CD4-positive, alpha-beta memory T cell (primary cell): ENCODE measurements at places on chromosomes 16 and 17.
A peak's percentile ranks its signal among the peaks of the same experiment; 100 is the strongest.

GRCh38 chr17:32516450-32516849 is 29.7 kb downstream of the CDK5R1 start:
- H3K4me3 ChIP-seq, result no peak overlapping the region
- no peak overlapping the region for H3K27ac ChIP-seq
- H3K27me3 ChIP-seq, result no peaks in the 10 kb centered on the region
- peaks cover 57% of the 10 kb centered on the region for H3K4me1 ChIP-seq
- H3K36me3 ChIP-seq, result no peaks in the 10 kb centered on the region
- no peak for DNase-seq

- no peaks in the 10 kb centered on the region for H3K27me3 ChIP-seq
- no peak overlapping the region for H3K27ac ChIP-seq
- no peaks in the 10 kb centered on the region for H3K4me1 ChIP-seq
Observed at GRCh38 chr16:30669026-30669902, 11.0 kb downstream of the FBRS start.

DNA sequence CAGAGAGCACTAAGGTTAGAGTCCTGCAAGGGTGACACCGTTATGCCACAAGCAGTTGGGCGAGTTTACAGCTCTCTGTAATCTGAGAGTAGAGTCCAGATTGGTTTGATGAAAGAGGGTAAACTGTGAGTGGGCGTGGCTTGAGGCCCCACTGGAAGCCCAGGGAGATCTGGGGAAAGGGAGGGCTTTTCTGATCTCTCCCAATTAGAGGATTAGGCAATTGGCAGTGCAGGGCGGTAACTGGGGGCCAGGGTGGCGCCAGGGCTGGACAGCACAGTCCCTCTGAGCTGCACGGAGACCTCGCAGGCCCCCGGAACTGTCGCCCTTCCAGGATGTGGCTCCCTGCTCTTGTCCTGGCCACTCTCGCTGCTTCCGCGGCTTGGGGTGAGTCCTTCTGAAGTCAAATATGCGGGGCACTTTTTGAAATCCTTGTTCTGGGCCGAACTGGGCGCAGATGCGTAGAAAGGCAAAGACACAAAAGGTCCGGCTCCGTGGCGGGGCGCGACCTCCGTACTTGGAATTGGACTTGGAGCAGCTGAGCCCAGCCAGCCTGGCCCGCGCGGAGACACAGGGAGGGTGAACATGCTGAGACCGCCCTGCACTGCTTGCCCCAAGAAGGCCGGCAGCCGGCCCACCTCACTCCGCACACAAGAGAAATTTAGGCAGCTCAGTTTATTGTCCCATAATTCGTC is 72.4 kb downstream of the CES1 start:
- H3K27ac ChIP-seq, result no peak overlapping the region
- no peak for DNase-seq
- no peaks in the 10 kb centered on the region for H3K4me1 ChIP-seq
- no peak overlapping the region for H3K4me3 ChIP-seq

DNA sequence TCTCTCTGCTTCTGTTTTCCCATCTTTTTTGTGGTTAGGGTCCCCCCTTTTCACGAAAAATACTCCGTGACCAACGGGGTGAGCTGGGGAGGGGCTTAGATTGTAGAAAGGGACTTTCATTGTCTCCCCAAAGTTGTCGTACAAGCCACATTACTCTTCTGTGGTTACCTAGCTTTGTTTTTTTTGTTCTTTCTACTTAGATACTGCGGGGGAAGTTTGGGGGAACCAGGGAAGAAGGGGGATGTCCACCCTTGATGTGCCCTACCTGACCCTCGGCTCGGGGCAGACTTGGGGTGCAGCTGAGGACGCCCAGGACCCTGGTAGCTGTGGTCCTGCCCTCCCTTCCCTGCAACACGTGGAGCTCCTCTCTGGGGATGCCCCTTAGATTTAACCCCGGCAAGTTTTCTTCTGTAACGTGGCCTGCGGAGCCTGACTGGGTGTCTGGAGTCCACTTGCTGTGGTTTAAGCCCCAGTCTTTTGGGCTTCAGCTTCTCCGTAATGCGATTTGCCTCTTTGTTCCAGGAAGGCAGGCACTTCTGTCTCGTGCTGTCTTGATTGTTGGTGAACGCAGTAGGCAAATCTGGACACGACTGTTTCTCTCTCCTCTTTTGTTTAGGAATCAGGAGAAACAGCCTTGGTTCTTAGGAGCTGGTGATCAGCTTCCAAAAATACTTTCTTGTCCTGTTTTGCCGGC is 892 bp downstream of the ABCC1 start:
- H3K4me3 ChIP-seq, result peak overlapping the region; percentile 92
- H3K4me1 ChIP-seq, result peaks cover 53% of the 10 kb centered on the region
- H3K27ac ChIP-seq, result peak overlapping the region; percentile 76
- DNase-seq, result peak; percentile 67

GRCh38 chr17:27494192-27495091 is 38.2 kb downstream of the KSR1 start:
- H3K36me3 ChIP-seq, result no peaks in the 10 kb centered on the region
- no peaks in the 10 kb centered on the region for H3K27me3 ChIP-seq
- no peak overlapping the region for H3K27ac ChIP-seq
- DNase-seq, result no peak

DNA sequence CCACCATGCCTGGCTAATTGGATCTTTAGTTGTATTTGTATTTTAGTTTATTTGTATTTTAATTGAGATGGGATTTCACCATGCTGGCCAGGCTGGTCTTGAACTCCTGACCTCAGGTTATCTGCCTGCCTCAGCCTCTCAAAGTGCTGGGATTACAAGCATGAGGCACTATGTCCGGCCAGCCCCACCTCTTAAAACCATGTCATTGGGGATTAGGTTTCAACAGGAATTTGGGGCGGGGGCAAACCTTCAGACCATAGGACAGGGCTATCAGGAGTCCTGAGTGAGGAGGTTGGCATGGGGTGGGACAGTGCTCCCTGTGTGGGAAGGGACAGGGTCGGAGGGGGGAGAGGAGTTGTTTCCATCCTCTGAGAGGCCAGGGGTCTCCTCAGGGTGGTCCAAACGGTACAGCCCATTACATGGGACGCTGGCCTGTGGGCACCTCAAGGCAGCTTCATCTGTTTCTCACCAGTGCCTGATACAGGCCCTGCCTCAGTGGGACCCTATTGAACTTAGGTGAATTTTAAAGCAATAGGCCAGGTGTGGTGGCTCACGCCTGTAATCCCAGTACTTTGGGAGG is 21.6 kb downstream of the GAA start:
- H3K27me3 ChIP-seq, result no peaks in the 10 kb centered on the region
- H3K27ac ChIP-seq, result no peak overlapping the region
- DNase-seq, result no peak
- H3K4me3 ChIP-seq, result no peak overlapping the region
- no peaks in the 10 kb centered on the region for H3K36me3 ChIP-seq

- no peaks in the 10 kb centered on the region for H3K4me1 ChIP-seq
- no peak for DNase-seq
- H3K27ac ChIP-seq, result no peak overlapping the region
- H3K36me3 ChIP-seq, result peaks cover 15% of the 10 kb centered on the region
Observed at GRCh38 chr16:88066680-88067529, 115.7 kb downstream of the BANP start.

DNA sequence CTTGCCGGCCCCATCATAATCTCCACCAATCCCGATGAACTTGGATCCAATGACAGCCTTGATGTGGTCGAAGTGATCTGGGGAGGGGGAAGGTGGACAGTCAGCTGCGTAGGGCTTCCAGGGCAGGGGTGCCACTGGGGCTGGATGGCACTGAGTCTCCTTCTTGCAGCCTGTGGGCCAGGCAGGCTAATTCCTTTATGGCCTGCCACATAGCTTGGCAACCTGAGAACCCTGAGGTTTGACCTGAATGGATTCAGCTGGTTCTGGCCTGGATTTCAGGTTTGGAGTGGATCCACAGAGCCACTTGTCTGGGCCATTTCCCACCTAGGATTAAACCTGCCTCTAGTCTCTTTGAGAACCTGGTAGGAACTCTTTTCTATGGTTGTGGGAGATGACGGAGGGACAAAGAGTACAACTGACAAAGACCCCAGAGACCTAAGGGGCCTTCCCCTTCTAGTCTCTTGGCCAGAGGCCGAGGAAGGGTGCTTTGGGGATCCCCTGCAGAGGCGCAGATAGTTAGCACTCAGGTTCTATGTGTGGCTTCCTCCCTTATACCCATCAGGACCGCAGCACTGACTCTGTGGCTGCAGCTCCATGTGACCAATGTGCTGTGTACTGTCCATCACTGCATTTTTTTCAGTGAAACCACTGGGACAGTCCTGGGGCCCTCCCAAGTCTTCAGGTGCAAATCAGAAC is 9.2 kb upstream of the DPEP3 start:
- H3K27me3 ChIP-seq, result no peaks in the 10 kb centered on the region
- H3K27ac ChIP-seq, result no peak overlapping the region
- H3K4me3 ChIP-seq, result no peak overlapping the region
- H3K4me1 ChIP-seq, result peaks cover 27% of the 10 kb centered on the region
- no peak for DNase-seq
- H3K36me3 ChIP-seq, result no peaks in the 10 kb centered on the region

DNA sequence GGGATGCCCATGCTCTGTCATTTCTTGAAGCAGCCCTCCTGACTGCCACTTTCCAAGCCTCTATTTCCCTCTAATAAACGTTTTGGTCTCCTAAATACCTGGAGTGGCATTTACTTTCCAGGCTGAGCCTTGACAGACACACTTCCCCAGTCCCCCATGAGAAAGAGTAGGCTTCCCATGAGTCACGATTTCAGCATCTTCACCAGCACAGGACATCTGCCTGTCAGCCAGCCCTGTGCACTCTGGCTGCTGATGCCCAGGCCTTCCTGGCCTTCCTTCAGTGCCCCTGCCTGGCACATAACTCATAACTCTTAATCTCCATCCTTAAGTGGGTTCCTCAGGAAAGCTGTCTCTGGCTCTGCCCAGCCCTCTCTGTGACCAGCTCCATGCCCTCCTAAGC is 30.8 kb upstream of the GAS7 start:
- no peak overlapping the region for H3K4me3 ChIP-seq
- H3K27me3 ChIP-seq, result no peaks in the 10 kb centered on the region
- no peaks in the 10 kb centered on the region for H3K4me1 ChIP-seq
- DNase-seq, result no peak
- H3K36me3 ChIP-seq, result no peaks in the 10 kb centered on the region
- H3K27ac ChIP-seq, result no peak overlapping the region

DNA sequence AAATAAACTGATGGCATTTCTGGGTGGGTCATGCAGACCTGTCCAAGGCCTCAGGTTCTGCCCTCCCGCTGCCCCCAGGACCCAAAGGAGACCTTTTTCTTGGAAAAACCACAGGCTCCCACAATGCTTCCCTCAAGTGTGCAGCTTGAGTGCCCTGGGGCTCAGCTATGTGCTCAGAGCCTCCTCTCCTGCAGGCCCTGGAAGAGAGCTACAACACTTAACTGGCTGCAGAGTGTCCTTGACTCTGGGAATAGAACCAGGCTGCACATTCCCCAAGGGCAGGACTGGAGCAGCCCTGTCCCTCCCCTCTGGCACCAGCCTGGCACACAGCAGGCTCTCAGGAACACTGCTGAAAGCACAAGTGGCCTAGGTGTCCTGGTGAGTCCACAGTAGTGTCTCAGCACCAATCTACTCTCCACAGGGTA is 4.8 kb upstream of the SREBF1 start:
- peaks cover 30% of the 10 kb centered on the region for H3K4me1 ChIP-seq
- H3K36me3 ChIP-seq, result no peaks in the 10 kb centered on the region
- no peak overlapping the region for H3K4me3 ChIP-seq
- no peak for DNase-seq

DNA sequence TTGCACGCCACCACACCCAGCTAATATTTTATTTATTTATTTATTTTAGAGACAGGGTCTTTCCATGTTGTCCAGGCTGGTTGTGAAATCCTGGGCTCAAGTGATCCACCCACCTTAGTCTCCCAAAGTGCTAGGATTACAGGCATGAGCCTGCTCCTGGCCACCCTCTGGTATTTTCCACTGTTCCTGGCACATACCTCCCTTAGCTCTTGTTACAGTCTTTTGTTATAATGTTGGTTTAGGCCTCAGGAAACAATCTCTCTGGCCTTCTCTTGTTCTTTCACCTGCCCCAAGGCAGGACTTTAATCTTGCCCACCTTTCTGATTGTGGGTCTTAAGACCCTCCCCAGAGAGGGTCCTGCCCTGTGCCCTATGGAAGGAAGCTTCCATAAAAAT is 3.6 kb upstream of the CYTH1 start:
- H3K4me1 ChIP-seq, result peaks cover 79% of the 10 kb centered on the region
- H3K27me3 ChIP-seq, result no peaks in the 10 kb centered on the region
- H3K4me3 ChIP-seq, result no peak overlapping the region
- no peaks in the 10 kb centered on the region for H3K36me3 ChIP-seq
- H3K27ac ChIP-seq, result peak overlapping the region; percentile 46

DNA sequence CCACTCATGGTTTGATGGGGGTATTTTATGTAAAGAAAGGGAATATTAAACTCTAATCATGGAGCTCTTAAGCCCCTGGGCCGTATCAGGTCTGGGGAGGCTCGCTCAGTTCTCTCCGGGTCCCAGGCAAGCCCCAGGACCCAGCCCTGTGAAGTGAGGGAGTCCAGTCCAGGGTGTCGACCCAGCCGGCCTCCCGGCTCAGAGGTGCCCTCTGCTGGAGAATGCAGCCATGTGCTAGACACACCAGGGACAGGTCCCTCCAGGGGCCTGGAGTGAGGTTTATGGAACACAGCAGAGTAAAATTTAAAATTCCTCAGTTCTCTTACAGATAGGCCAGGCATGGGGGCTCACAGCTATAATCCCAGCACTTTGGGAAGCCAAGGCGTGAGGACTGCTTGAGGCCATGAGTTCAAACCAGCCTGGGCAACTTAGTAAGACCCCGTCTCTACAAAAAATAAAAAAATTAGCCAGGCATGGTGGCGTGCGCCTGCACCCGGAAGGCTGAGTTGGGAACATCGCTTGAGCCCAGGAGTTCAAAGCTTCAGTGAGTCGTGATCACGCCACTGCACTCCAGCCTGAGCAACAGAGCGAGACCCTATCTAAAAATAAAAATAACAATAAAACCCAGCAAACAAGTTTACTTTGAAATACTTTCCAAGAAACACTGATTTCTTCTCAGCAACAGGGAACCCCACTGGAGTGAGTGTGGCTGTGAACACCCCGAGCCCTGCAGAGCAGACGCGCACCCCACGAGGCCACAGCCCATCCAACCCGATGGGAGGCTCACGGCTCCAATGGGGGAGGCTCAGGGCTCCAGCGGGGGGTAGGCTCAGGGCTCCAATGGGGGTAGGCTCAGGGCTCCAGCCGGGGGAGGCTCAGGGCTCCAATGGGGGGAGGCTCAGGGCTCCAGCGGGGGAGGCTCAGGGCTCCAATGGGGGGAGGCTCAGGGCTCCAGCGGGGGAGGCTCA is 72.2 kb downstream of the ZNF778 start:
- H3K4me1 ChIP-seq, result peaks cover 4% of the 10 kb centered on the region
- peak; percentile 55 for DNase-seq
- no peak overlapping the region for H3K4me3 ChIP-seq
- no peaks in the 10 kb centered on the region for H3K27me3 ChIP-seq
- peaks cover 56% of the 10 kb centered on the region for H3K36me3 ChIP-seq

DNA sequence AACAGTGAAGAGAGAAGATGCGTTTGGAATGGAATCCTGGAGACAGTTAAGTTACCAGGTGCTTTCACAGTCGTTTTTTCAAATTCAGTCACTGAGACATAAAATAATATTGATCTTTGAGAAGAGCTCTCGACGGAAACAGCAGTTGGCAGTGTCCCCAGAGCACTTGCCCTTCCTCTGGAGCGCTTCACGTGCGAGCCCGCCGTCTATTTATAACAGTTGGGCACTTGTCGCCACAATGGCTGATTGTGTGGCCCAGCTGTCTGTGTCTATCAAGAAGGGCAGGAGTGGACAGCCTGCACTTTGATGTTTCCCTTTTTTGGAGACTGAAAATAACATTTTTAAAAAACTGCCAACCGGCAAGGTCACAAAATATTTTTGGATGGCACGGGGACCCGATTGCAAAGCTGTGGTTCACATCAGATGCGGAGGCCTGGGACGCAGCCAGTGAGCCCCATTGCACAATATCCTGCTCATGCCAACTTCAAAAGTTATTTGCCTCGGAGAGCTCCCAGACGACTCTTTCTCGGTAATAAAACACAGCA is 62.9 kb downstream of the ADCY9 start:
- H3K27ac ChIP-seq, result no peak overlapping the region
- no peaks in the 10 kb centered on the region for H3K4me1 ChIP-seq
- H3K27me3 ChIP-seq, result no peaks in the 10 kb centered on the region
- no peak for DNase-seq
